Suppressor macrophage treated with lipopolysaccharide for 1 hour (primary cell): ENCODE measurements at places on chromosomes 1 and 21.

- no peak for DNase-seq
Measured at GRCh38 chr1:153959454-153959853, 1.0 kb upstream of the CRTC2 start.

GRCh38 chr1:170617591-170618330, 46.2 kb upstream of the PRRX1 start:
- DNase-seq = no peak

- no peak for DNase-seq
Measured at GRCh38 chr1:37032660-37033354, 1.5 kb downstream of the GRIK3 start.

- DNase-seq = no peak
Measured at GRCh38 chr1:230791986-230792564, 44.9 kb downstream of the CAPN9 start.

- DNase-seq = no peak
Measured at GRCh38 chr21:16863362-16863905, 649.4 kb upstream of the CXADR start.

GRCh38 chr1:60103186-60103585, 29.6 kb upstream of the C1orf87 start:
- no peak for DNase-seq

DNA sequence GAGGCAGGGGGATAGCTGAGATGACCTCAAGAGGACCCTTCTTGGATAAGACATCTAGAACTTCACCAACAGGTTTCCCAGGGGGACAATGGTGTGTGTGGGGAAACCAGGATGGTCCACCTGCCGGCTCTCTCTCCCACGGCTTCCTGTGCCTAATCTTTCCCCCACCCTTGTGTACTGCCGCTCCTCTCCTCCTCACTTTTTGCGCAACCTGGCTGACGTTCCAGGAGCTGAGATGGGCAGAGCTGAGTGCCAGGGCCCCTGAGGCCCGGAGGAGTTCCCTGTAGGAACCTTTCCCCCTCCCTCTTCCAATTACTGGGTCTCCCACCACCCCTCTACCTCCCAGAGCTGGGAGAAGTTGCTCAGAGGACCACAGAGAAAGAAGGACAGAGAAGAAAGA, 6.9 kb downstream of the SLC26A9 start:
- DNase-seq = no peak

GRCh38 chr1:157482174-157482573, 70.1 kb downstream of the FCRL5 start:
- no peak for DNase-seq

GRCh38 chr1:21246905-21247642, 43.2 kb downstream of the ECE1 start:
- no peak for DNase-seq

- DNase-seq = peak; percentile 96
Measured at GRCh38 chr1:203326830-203327683, 21.7 kb downstream of the BTG2 start.

- DNase-seq = no peak
Measured at GRCh38 chr1:79549201-79549600, 542.7 kb upstream of the ADGRL4 start.

DNA sequence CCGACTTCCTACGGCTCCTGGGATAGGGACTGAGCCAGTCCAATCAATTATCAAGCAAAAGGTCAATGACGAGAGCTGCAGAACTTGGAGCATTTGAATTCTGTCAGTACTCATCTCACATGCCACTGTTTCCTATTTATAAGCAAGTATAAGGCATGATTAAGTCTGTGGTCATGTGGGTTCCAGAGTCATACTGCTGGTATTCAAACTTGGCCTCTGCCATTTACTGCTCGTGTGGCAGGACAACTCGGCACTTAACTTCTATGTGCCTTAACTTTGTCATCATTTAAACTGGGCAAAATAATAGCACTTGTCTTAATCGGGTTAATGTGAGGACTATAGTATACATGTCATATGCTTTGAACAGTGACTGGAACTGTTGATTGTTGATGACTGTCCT, 44.9 kb upstream of the TNFSF18 start:
- DNase-seq = no peak

- DNase-seq = no peak
Measured at GRCh38 chr21:28256837-28257236, 735.8 kb downstream of the LTN1 start.

DNA sequence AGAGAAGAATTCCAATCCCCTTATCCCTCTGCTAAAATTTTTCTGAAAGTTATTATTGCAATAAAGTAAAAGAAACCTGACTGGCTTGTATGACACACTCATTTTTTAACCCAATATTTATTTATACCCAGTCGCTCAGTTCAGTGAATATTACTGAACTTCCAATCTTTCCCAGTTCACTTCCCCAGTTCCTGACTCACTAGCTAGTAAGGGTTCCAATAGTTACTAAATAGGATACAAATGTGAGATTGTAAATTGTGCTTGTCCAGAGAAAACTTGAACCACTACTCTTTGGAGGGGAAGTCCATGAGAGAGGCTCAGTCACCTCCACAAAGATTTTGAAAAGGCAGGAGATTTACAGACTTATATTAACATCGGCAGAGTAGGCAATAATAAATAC, 31.4 kb downstream of the PRDX6 start:
- DNase-seq = no peak

GRCh38 chr1:84181350-84182005, 37.4 kb downstream of the PRKACB start:
- DNase-seq = no peak

GRCh38 chr1:152127673-152128072, 12.4 kb upstream of the TCHH start:
- DNase-seq = no peak

- no peak for DNase-seq
Measured at GRCh38 chr1:89563957-89564604, 39.5 kb downstream of the LRRC8B start.

- DNase-seq = no peak
Measured at GRCh38 chr1:30511991-30512913, 211.1 kb downstream of the MATN1 start.

GRCh38 chr1:5944154-5944842, 47.9 kb downstream of the NPHP4 start:
- DNase-seq = no peak

DNA sequence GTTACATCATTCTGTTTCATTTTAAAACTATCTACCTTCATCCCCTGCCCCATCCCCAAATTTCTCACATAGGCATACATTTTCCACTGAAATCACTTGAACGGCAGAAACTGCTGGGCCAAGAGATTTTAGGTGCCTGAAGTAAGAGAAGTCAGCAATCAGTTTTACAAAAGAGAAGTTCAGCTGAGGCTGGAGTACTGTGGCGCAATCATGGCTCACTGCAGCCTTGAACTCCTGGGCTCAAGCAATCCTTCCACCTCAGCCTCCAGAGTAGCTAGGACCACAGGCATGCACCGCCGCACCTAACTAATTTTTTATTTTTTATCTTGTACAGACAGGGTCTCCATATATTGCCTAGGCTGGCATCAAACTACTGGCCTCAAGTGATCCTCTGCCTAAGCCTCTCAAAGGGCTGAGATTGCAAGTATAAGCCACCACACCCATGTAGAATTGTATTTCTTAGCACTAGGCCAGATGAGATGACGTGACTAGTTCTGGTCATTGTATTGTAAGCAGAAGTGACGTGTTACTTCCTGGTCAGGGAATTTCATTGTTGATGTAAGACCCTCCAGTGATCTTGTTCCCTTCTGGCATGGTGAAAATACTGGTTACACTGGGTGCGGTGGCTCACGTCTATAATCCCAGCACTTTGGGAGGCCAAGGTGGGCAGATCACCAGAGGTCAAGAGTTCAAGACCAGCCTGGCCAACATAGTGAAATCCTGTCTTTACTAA, 7.1 kb downstream of the BECN2 start:
- DNase-seq = peak; percentile 75

DNA sequence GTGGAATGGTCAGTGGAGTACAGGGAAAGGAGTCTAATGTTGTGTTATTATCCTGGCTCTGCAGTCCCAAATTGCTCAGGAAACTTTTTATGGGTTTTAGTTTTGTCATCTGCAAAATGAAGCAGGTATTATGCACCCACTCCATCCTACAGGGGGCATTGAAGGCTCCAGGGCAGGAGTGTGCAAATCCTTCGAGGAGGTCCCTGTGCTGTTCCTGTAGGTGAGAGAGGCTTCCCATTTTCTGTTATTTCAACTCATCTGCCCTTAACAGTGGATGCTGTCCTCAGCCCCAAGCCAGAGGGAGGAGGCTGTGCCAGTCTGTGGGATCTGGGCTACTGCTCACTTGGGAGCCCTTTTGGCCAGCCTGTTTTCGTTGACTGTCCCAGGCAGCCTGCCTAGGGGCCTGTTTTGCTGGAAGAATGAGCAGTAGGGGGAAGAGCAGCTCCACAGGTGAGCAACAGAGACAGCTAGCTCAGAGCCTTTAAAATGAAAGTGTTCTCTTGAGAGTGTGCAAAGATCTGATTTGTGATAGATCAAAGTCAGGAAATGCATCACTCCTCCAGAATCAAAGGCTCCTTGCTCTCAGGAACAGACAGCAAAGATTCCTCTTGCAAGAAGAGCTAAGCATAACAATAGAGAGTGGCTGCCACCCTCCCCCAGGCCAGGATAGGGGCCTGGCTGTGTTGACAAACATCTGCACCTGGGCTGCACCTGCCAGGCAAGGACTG, 317.6 kb upstream of the PROX1 start:
- no peak for DNase-seq

DNA sequence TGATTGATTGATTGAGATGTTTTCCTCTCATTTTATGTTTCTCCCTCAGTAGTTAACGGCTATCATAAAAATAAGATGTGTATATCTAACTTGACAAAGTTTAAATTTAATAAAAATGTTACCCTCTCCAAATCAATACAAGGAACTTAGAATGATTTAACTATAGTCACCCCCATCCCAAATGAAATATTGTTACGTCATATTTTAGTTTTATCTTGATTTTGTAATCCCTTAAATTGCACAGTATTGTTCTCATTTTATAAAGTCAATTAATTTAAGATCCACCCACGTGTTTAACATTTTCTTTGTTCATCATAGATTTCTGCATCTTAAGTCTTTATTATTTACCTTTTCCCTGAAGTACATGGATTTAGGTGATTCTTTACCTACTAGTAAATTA, 37.2 kb downstream of the COLGALT2 start:
- no peak for DNase-seq

DNA sequence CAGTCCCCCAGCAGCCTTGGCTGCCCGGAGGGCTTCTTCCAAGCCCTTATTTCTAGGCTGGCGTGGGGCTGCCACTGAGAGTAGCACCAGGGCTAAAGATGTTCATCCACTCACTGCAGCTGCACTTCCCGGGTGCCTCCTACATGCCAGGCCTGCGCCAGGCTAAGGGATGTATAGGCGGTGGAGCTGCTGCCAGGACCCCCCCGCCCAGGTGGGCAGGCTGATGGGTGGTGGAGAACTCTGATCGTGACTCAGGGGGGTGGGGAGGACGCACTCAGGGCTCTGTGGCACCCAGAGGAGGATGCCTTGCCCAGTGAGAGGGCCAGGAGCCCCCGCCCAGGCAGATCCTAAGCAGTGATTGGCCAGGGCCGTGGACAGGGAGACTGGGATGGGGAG, 34.1 kb downstream of the CFAP74 start:
- DNase-seq = no peak

DNA sequence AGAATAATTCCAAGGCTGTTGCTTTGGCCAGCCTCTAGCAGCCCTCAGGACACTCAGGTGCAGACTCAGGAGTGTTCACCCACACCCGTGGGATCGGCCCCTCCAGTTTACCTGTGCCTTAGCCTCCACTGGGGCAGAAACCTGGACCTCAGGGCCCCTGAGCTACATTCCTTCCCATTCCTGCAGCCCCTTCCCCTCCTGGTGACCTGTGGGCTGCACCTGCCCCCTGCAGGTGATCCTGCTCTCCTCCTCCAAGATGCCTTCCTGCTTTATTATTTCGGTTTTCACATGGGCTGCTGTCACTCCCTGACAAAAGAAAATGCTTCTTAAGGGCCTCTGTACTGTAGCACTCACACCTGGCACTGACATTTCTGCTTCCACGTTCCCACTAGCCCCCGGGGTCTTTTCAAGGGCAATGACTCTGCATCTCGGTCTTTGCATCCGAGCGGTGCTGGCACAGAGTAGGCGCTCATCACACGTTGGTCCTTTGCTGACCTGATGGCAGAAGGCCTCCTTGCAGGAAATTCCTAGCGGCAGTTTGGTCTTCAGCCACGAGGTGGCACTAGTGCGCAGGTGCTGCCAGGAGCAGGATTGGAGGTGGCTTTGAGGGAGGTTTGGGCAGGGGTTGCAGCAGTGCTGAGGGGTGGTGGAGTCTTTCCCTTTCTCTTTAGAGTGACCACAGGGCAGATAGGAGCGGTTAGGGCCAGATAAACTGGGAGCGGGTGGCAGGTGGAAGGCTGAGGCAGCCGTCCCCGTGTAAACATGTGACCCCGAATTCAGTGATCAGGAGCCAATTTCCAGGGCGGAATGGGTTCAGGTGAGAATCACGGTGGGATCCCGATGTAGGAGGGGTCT, 25.3 kb upstream of the ETV3 start:
- peak; percentile 78 for DNase-seq

GRCh38 chr1:168833362-168833761, 104.4 kb upstream of the DPT start:
- DNase-seq = no peak

GRCh38 chr1:44881011-44881632, 38.1 kb upstream of the PTCH2 start:
- no peak for DNase-seq

- DNase-seq = peak; percentile 45
Measured at GRCh38 chr1:7922301-7922700, 18.3 kb downstream of the TNFRSF9 start.
